ENCODE measurements at places on chromosomes 11 and 22. TPM values are rescaled to one million over a fixed set of nuclear protein-coding genes. Genes with fewer than 3 reads are reported as not detected.

- DNase-seq = no peak
Observed at GRCh38 chr11:47837292-47837691, 10.9 kb downstream of the NUP160 start.

The SLC22A9 gene
- not detected for total RNA-seq

- DNase-seq = no peak
Observed at GRCh38 chr11:69516526-69516925, 35.1 kb downstream of the LINC01488 start.

DNA sequence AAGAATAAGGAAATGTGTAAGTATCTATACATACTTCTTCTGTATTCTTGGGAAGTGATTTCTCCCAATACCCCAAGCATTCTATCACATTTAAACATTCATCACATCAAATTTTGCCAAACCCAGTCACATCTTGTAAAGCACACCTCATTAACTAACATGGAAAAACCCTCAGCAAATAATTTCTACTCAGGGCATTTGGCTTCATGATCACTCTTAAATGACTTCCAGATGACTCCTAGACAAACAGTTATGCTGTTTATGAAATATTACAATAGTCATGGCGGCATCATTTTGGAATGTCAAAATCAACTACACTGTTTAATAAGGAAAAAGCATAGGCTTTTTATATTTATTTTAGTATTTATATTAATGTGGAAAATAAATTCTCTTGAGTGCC lies 47.3 kb upstream of the CCDC34 start:
- DNase-seq = no peak

The PANX3 gene
- total RNA-seq = not detected

GRCh38 chr22:27885977-27886842 lies 32.8 kb downstream of the PITPNB start:
- DNase-seq = peak; percentile 49

- no peak for DNase-seq
Observed at GRCh38 chr11:78432058-78432515, 14.5 kb upstream of the GAB2 start.

DNA sequence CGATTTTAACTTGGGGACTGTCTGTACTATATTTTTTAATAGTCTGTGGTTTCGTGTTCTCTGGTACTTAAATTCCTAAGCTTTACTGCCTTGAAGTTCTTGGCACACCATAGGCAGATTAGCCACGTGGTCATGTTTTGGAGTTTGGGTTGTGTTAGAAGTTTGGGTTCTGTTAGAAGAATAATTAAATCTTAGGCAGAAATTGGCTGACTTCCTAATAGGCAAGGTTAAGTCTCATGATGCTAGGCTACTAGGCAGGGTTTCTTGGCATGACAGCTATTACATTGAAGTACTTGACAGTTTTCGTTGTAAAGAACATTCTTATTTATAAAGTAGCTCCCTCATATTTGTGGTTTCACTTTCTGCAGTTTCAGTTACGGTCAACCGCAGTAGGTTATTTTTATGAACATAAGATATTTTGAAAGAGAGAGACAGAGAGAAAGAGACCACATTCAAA lies 30.0 kb upstream of the MMP7 start:
- DNase-seq = no peak
